ENCODE measurements at places on chromosomes 5 and 9.

GRCh38 chr5:54741711-54742110, 224.2 kb downstream of the SNX18 start:
- no peak for DNase-seq

DNA sequence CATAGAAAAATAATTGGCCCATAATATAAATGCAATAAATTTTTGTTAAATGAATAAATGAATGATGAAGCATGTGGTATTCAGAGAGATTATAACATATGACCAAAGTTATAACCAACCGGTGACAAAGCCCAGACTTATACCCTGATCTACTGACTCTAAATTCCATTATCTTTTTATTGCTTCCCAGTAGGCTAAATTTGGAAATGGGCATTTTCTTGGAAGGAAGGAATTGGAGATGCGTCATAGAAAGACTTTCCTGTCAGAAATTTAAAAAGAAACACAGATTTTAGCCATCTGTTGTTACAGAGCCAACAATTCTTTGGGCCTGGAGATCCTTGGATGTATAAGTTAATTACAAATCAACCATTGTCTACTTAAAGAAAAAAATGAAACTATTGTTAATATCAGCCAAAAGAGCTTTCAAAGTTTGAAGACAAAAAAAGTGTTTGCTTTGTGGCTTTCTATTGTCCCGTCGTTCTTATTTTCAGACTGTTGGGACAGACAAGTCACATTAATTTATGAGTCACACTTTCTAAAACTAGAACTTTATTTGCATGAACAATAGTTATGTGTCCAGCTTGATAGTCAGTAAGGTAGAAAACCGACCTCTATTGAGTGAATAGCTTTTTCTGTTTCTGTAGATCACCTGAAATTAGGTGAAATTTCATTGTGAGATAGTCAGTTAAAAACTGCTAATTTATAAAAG, 428.7 kb downstream of the GABRG2 start:
- no peak for DNase-seq

GRCh38 chr5:147101659-147102369, 133.0 kb upstream of the STK32A start:
- no peak for DNase-seq

- no peak for DNase-seq
Measured at GRCh38 chr5:14465116-14465515, 116.5 kb upstream of the OTULINL start.

DNA sequence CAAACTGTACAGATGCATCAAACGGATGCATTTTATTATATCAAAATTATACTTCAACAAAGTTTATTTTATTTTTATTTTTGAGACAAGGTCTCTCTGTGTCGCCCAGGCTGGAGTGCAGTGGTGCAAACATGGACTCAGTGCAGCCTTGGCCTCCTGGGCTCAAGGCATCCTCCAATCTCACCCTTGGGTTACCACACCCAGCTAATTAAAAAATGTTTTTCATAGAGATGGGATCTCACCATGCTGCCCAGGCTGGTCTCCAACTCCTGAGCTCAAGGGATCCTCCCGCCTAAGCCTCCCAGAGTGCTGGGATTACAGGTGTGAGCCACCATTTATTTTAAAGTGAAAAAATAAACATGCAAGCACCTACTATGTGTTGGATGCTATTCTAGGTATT, 40.1 kb upstream of the STXBP1 start:
- DNase-seq = no peak
